ENCODE measurements at places on chromosomes 4 and X.

- DNase-seq, result no peak
Observed at GRCh38 chr4:78766026-78766425, 10.1 kb upstream of the BMP2K start.

GRCh38 chr4:73704314-73705055, 35.9 kb upstream of the CXCL8 start:
- no peak for DNase-seq

GRCh38 chr4:17336986-17337385, 174.9 kb downstream of the QDPR start:
- no peak for DNase-seq

GRCh38 chrX:39749135-39749534, 348.6 kb downstream of the BCOR start:
- no peak for DNase-seq

- no peak for DNase-seq
Observed at GRCh38 chr4:96347582-96347981, 507.7 kb downstream of the PDHA2 start.

DNA sequence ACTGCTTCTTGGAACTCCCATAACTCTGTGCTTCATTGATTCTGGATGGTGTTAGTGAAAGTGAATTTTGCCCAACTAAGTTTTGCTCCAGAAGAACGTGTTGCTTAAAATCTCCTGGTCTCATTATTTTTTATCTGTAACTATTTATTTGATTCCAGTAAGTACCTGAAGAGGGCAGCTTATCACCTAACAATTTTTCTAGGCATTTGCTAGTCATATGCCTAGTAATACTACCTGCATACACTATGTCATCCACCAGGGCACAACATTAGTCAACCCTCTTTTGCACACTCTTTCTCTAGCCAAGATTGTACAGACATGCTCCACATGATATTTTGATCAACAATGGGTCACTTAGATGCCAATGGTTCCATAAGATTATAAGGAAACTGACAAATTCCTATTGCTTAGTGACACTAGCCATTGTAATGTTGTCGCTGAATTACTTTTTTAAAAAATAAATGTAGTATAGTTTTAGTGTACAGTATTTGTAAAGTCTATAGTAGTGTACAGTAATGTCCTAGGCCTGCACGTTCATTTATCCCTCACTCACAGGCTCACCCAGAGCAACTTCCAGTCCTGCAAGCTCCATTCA, 499.9 kb upstream of the AADAT start:
- no peak for DNase-seq

GRCh38 chr4:59671037-59671436, 1529.1 kb upstream of the ADGRL3 start:
- no peak for DNase-seq
